ENCODE measurements at places on chromosomes 1 and 21.

- no peak for DNase-seq
Observed at GRCh38 chr21:42892582-42892930, 553 bp upstream of the NDUFV3 start.

DNA sequence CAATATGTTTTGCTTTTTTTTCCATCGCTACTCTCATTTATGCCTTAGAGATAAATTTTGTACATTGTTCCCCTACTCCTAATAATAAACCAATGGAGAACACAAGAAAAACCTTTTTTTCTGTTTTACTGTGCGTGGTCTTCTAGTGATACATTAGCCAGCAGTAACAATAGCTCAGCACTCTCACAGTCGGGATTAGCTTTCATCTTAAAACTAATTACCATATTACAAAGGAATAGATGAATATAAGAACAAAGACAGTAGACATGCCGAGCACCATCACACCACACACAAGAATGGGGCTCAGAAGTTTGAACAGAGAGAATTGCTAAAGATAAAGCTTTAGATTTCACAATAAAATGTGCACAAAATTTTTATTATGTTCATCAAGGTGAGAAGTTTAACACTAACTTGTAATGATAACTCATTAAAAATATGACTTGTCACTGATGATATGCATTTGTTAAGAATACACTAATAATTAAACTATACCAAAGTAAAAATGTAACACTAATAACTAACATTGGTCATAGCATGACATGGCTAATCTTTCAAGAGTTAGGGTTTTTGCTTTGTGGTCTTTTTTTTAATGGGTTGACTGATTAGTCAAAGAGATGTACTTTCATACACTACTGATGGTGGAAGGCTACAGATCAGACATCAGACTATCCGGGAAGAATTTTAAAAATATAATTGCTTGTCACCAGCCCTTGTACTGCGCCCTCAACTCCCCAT is 61.8 kb downstream of the EXTL2 start:
- DNase-seq, result no peak

- DNase-seq, result no peak
Observed at GRCh38 chr1:13550663-13551062, 33.0 kb upstream of the PDPN start.

GRCh38 chr1:45407629-45408287 is 67.5 kb upstream of the MUTYH start:
- no peak for DNase-seq

Data from stimulated activated CD8-positive, alpha-beta memory T cell treated with anti-CD3 and anti-CD28 coated beads, Interleukin-4, amount 100 ng/mL, for 1 hour (primary cell).